Substantia nigra (tissue), 51 donors: ENCODE measurements at places on chromosomes 7 and 10.

DNA sequence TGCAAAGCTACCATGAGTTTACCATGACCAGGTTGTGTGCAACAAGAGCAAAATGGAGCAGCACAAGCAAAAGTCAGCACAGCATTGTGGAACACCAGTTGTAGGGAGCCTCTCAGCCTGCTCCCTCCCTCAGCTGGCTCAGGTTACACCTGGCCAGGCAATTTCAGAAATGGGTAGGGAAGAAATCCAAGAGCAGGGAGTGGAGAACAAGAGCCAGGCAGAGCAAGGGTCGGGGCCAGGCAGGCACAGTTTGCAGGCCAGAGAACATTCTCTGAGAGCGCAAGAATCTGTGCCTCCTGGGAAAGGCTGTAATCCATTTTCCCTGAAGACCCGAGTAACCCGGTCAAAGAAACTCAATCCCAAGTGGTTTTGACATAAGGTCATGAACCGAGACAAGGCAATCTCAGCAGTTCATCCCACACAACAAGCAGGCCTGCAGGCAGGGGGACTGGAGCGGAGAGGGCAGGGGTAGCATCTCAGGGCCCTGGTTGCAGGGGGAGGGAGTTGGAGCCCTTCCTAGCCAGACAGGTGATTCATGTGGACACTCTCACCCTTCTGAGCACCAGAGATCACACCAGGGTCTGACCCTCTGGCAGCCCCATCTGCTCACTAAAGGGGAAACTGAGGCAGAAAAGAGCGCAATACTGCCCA lies 258.4 kb downstream of the PLXNA4 start:
- no peak for DNase-seq

DNA sequence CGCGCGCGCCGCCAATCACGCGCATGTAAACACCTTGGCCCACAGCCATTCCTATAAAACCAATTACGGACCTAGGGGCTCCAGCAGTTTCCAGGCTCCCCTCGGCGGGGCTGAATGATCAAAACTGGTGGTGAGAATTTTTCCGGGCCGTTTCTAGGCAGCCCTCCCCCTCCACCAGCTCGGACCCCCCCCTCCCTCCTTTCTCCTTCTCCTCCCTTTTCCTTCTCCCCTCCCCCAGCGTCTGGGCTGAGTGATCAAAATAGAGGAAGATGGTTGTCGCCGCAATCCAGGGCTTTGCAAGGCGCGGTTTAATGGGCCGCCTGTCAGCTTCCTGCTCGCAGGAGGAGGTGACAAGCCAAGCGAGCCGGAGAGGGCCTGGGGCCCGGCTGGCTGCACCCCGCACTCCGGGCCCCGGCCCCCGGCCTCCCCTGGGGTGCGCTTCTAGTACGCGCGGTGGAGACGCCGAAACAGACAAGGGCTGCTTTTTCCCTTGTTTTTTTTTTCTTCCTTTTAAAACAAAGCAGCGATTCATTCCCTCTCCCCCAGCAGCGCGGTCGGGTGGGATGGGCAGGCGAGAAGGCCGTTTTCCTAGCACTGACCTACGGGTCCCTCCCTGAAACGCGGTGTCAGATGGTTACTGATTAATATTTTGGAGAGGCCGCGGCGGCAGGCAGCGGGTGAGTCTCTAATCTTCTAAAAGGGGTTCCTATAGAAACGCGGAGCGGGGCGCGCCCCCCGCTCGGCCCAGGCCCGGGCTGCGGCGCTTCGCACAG lies 528 bp upstream of the TNRC18 start:
- DNase-seq = peak; percentile 86

DNA sequence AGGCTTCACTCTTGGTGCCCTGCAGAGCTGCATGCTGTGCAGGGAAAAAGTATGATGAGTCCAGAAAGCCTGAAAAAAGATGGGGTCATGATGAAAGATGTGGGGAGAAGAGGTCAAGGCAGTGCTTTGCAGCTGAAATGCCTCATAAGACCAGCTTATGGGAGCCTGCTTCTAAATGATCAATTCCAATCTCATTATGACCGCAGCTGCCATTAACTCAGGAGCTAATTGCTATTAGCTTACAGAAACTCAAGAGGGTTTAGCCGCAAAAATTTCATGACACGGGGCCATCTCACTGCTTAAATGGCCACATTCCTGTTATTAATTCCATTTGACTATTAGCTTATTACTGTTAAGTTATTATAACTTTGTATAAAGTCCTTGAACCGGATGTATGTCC lies 502.9 kb upstream of the ZMIZ1 start:
- no peak for DNase-seq

- DNase-seq = no peak
Observed at GRCh38 chr7:37557571-37558209, 109.0 kb upstream of the ELMO1 start.

- DNase-seq = no peak
Observed at GRCh38 chr7:141709749-141710148, 1.6 kb downstream of the WEE2 start.

- DNase-seq = no peak
Observed at GRCh38 chr7:93327006-93327633, 95.0 kb downstream of the VPS50 start.

- DNase-seq = no peak
Observed at GRCh38 chr7:135859538-135859937, 110.9 kb upstream of the FAM180A start.

GRCh38 chr7:69301253-69301652 lies 297.0 kb upstream of the AUTS2 start:
- no peak for DNase-seq

GRCh38 chr7:133268355-133268754 lies 15.5 kb downstream of the EXOC4 start:
- no peak for DNase-seq

GRCh38 chr10:60234551-60234950 lies 155.1 kb downstream of the ANK3 start:
- no peak for DNase-seq

- DNase-seq = no peak
Observed at GRCh38 chr10:31687663-31688482, 240.8 kb downstream of the ARHGAP12 start.

DNA sequence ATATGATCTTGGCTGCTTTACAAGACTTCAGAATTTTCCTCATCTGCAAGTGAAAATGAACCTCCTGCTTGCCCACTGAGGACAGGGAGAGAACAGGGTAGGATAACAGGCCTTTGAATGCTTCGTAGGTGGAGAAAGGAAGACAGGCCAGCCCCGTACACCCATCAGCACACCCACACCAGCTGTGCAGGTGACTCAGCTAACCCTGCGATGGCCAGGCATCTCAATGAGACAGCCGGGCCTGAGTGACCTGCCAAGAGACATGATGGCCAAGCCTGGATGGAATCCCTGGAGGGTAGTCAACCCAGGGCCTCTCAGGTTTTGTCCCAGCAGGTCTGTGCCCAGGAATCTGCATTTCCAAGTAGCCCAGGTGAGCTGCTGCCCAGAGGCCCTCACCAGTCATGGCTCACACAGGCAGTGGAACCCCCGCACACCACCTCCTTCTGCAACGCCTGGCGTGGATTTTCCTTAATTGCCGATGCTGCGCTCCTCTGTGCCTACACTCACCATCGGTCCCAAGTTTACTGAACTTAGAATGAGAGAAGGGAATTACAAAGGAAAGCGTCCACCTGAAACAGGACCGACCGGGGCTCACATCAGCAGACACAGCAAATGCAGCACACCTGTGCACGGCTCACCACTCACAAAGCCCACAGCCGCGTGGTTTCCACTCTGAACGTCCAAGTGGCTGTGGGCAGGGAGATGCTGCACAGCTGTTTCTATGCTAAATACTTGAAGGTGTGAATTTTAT lies 163.7 kb downstream of the DIP2C start:
- no peak for DNase-seq

DNA sequence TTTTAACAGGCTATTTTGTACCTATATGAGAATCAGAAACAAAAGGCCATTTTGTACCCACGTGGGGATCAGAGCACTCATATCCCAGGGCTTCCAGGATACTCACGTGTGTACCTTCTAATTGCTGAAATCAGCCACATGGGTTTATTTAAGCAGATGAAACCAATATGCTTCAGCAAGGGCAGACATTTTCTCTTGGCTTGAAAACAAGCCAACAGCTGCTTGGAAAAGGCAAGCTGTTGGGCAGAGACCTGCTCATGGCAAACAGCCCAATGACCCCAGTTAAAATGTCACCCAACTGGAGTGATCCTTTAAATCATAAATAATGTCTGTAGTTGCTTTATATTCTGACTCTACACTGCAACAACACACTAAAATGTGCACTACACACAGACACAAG lies 26.5 kb upstream of the TOMM7 start:
- DNase-seq = no peak

DNA sequence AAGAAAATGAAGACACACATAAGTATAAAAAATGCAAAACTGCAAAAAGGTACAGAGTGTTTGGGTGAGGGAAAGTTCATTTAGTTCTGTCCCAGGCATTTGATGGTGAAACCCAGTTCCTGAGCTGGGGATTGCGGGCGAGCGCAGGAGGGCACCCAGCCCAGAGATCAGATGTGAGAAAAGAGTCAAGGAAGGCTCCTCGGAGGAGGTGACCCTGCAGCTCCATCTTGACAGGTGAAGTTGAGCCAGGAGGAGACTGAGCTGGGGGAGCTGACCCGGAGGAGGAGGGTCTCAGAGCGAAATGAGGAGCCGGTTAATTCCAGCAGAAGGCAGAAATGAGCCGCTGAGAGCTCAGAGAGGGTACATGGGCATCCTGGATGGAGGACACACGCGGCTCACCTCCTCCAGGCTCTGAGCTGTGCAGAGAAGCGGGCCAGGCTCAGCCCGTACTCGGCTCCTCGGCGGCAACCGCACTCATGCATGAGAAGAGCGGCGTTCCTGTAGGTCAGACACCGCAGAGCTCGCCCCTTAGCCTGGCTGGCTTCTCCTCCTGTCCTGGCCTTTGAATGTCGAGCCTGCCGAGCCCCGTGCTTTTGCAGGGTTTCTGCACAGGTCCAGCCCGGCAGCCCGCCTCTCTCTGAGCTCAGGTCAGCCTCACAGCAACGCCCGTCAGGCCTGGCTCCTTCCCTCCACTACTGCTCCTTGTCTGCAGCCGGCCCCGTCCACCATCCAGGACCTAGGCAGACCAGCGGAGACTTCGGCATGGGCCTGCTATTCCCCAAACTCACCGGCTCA lies 9.5 kb upstream of the RAMP3 start:
- DNase-seq = no peak

GRCh38 chr7:116782177-116782711 lies 80.1 kb upstream of the CAPZA2 start:
- DNase-seq = no peak

DNA sequence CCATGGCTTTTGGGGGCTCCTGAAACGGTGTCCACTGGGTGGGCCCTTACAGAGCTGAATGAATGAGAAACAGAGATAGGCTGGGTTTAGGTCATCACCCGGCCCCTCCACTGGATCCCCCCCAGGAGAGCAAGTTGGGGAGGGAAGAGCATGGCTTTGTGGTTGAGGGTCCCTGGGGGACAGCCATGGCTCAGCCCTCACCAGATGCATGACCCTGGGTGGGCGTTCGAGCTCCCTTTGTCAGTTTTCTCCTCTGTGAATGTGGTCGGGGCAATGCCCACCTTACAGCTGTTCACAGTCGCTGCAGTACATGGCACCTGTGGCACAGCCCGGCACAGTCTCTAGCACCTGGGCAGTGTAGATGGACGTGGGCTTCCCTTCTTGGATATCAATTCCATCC lies 40.6 kb upstream of the CXCL12 start:
- DNase-seq = no peak
